ENCODE measurements at places on chromosomes 3 and 15.

GRCh38 chr3:128285042-128285966, 132.0 kb downstream of the EEFSEC start:
- DNase-seq = peak; percentile 33

GRCh38 chr3:197174927-197175326, 123.5 kb downstream of the DLG1 start:
- no peak for DNase-seq

DNA sequence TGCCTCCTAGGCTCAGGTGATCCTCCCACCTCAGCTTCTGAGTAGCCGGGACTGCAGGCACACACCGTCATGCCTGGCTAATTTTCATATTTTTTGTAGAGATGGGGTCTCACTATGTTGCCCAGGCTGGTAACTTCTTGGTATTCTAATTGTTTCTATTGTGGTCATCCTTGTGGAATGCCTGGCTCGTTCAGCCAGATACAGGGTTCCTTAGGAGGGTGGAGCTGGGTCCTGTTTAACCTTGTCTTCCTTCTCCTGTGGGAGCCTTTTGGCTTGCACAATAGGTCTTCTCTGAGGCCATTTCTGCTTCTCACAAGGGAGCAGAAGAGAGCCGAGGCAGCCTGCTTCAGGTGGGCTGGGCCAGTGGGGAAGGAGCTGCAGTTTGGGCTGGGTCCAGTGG, 15.7 kb downstream of the PLEKHO2 start:
- no peak for DNase-seq

GRCh38 chr3:169666376-169667165, 3.1 kb upstream of the MECOM start:
- DNase-seq = no peak

GRCh38 chr3:60010781-60011180, 961.0 kb upstream of the CFAP20DC start:
- DNase-seq = no peak

DNA sequence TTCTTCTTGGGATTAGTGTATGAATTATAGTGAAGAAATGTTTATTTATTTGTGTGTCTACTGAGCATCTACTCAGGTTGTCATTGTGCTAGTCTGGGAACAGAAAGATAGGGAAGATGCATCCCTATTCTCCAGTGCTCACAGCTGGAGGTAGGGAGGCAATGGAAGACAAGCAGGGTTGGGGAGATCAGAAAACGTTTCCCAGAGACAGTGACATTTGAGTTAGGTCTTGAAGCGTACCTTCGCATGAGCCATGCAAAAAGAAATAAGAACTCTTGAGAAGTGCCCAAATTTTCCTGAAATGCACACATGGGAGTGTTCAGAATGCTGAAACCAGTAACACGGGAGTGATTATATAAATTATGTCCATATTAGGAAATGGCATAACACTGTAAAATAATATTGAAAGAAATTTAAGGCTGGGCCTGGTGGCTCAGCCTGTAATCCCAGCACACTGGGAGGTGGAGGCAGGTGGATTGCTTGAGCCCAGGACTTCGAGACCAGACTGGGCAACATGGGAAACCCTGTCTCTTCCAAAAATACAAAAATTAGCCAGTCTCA, 5.3 kb upstream of the CEMIP start:
- DNase-seq = no peak

GRCh38 chr15:31494786-31495185, 168.2 kb downstream of the KLF13 start:
- peak; percentile 1 for DNase-seq

GRCh38 chr15:90316139-90316538, 35.9 kb upstream of the ZNF774 start:
- peak; percentile 10 for DNase-seq

DNA sequence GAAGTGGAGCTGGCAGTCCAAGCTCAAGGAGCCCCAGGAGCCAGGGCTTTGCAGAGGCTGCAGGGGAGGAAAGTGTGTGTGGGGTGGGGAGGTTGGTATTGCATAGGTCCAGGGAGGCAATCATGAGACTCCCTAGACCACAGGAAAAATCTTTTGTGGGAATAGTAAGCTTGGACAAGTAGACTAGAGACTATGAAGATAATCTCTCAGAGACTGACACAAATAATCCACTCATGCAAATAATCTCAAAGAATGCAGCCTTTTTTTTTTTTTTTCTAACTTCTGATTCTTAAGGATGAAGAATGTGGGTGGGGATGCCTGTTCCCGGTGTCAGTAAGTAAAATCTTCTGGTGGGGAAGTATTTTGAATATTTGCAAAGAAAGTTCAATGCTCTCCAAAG, 113.7 kb downstream of the GREM1 start:
- DNase-seq = no peak

GRCh38 chr3:16515885-16516420, 2.5 kb upstream of the RFTN1 start:
- no peak for DNase-seq

Measured in H1 (cell line).